ENCODE measurements at places on chromosomes 6 and 20. TPM values are rescaled to one million over a fixed set of nuclear protein-coding genes. Genes with fewer than 3 reads are reported as not detected.

The DDRGK1 gene
- total RNA-seq: 45.4 TPM

The LZTS3 gene
- 4.9 TPM for total RNA-seq

The SCUBE3 gene
- total RNA-seq: 1.8 TPM

The COL11A2 gene
- total RNA-seq: 0.14 TPM

The INSM1 gene
- not detected for total RNA-seq

The COL20A1 gene
- not detected for total RNA-seq

The EMILIN3 gene
- under 0.01 TPM for total RNA-seq

The OVOL2 gene
- total RNA-seq: not detected

The LIME1 gene
- 2.2 TPM for total RNA-seq

The GPR6 gene
- total RNA-seq: not detected

The TP53TG5 gene
- under 0.01 TPM for total RNA-seq

The MROH8 gene
- total RNA-seq: 1.0 TPM

The ADGRG6 gene
- 6.4 TPM for total RNA-seq

The ITPR3 gene
- total RNA-seq: 10.5 TPM

The NKX2-4 gene
- not detected for total RNA-seq

The DLK2 gene
- 0.28 TPM for total RNA-seq

The SGK1 gene
- 278 TPM for total RNA-seq

The SLC35D3 gene
- not detected for total RNA-seq

The ULBP2 gene
- total RNA-seq: 2.6 TPM

The SLC22A7 gene
- total RNA-seq: not detected

The FAXC gene
- total RNA-seq: 0.55 TPM

The TNNC2 gene
- total RNA-seq: 1.00 TPM

The HLA-DQB1 gene
- total RNA-seq: not detected

The VGLL2 gene
- not detected for total RNA-seq

The B3GAT2 gene
- total RNA-seq: not detected

The THEMIS gene
- under 0.01 TPM for total RNA-seq

The OSER1 gene
- total RNA-seq: 37.3 TPM

The MYL9 gene
- total RNA-seq: 13.9 TPM

The POU5F1 gene
- total RNA-seq: 0.09 TPM

The KHDC1L gene
- total RNA-seq: not detected

The LAMA5 gene
- total RNA-seq: 18.0 TPM

The OPN5 gene
- total RNA-seq: not detected

The ASIP gene
- not detected for total RNA-seq

The CTAGE9 gene
- total RNA-seq: not detected

The MEP1A gene
- total RNA-seq: not detected

The GMPR gene
- 9.7 TPM for total RNA-seq

The TBC1D32 gene
- 12.1 TPM for total RNA-seq

The MMP24 gene
- total RNA-seq: 0.14 TPM

The ZNF184 gene
- 6.3 TPM for total RNA-seq

The DNAAF9 gene
- 9.2 TPM for total RNA-seq

The SPATA2 gene
- 0.83 TPM for total RNA-seq

The TFAP2C gene
- under 0.01 TPM for total RNA-seq

The SLC26A8 gene
- 0.14 TPM for total RNA-seq

The PLTP gene
- total RNA-seq: 18.3 TPM

The DACT2 gene
- 0.85 TPM for total RNA-seq

The GRM1 gene
- total RNA-seq: under 0.01 TPM

The XKR7 gene
- not detected for total RNA-seq

The BMP2 gene
- 8.8 TPM for total RNA-seq

The LY6G6D gene
- not detected for total RNA-seq

Measured in smooth muscle cell of bladder (primary cell).